ENCODE measurements at places on chromosomes 11 and 22.
A peak's percentile ranks its signal among the peaks of the same experiment; 100 is the strongest.

DNA sequence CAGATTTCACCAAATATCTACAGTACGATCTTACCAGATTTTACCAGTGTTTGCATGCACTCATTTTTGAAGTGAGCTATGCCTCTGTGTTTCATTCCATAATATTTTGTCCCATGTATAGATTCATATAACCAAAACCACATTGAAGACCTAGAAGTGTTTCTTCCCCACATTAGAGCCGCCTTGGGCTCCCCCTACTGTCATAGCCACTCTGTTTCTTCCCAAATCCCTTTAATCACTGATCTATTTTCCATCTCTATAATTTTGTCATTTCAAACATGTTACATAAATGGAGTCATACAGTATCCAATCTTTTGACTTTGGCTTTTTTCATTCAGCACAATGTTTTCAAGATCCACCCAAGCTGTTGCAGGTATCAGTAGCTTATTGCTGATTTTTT lies 12.7 kb downstream of the MRGPRX3 start:
- DNase-seq: no peak

DNA sequence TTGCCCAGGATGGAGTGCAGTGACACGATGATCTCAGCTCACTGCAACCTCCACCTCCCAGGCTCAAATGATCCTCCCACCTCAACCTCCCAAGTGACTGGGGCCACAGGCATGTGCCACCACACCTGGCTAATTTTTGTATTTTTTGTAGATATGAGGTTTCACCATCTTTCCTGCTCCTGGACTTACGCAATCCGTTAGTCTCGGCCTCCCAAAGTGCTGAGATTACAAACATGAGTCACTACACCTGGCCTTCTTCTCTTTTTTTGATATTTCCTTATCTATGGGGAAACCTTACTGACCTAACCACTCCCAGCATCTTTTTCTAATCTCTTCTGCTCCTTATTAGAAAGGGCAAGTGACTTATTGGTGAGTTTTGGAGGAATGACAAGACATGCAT lies 121.7 kb upstream of the CHORDC1 start:
- no peak for DNase-seq

- peak; percentile 65 for DNase-seq
Observed at GRCh38 chr22:42419243-42419881, 12.8 kb downstream of the NFAM1 start.

- DNase-seq: no peak
Observed at GRCh38 chr22:23103199-23103954, 33.1 kb downstream of the GNAZ start.

DNA sequence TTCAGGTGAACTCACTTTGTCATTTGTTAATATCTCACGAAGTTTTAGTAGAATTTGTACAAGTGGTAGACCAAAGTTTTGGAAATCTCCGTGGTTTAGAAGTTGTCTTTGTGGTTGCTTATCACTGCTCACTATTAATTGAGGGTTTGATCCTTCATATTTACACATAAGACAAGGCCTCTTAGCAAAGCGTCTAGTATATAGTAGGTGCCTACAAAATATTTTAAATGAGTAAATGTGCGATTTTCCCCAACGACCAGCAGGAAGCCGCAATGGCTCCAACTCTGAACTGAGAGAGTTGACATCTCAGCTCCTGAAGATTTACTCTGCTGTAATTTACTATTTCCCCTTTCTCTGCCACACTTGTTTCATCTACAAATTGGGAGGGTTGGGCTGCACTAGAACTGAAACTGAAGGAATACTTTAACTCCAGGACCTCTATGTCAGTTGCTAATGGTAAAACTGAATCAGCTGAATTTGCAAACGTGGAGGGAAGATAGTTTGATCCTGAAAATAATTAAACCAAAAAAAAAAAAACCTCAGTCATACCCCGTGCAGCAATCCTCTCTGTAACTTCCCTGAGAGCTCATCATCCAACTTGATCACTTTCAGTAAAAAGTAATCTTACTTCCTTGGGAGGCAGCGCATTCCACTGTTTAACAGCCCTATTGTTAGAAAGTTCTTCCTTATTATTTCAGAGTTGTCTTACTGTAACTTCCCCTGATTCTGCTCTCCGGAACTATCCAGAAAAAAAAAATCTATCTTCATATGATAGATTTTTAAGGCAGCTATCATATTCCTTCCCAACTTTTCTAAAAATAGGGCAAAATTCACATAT lies 1.3 kb upstream of the SBF2 start:
- peak; percentile 59 for DNase-seq

DNA sequence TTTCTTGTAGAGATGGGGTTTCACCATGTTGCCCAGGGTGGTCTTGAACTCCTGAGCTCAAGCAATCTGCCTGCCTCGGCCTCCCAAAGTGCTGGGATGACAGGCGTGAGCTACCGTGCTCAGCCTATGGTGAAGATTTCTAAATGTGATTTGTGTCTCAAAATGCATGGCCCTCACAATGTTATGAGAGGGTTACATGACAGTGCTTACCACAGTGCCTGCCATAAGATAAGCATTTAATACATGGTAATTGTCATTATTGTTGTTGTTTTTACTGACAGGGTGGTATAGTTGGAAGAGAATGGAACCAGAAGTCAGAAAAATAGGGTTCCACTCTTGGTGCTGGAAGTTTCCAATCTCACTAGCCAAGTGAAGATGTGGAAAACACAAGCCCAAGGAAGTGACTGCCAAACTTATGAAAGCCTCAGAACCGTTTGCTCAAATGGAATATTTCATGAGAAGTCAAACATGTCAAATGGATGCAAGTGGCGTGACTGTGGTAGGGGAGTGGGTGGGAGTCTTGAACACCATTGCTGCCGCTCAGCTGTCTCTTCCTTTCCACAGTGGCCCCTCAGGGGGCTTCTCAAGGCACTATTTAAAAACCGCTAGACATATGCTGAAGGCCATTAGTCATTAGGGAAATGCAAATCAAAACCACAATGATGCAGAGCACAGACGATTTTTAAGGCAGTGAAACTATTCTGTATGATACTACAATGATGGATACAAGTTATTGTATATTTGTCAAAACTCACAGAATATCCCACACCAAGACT lies 29.1 kb upstream of the LMO2 start:
- peak; percentile 70 for DNase-seq

GRCh38 chr11:68036717-68037239 lies 2.0 kb upstream of the TCIRG1 start:
- peak; percentile 98 for DNase-seq

- DNase-seq: no peak
Observed at GRCh38 chr11:35982061-35982460, 38.2 kb downstream of the LDLRAD3 start.

DNA sequence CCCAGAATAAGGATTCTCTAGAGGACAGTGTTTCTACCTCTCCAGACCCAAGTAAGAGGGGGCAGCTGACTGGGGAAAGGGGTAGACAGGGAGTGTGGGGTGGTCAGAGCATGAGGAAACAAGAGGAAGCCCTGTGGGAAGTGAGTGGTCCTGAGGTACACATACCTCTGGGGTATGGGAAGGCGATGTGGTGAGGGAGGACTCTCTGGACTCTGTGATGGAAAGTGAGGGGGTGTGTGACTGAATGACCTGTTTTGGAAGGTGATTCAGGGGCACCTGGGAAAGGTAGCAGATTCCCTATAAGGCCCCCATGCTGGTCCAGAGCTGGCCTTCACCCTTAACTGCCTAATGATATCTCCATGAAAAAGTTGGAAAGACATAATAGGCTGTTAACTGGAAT lies 80.1 kb downstream of the DEPDC5 start:
- no peak for DNase-seq

DNA sequence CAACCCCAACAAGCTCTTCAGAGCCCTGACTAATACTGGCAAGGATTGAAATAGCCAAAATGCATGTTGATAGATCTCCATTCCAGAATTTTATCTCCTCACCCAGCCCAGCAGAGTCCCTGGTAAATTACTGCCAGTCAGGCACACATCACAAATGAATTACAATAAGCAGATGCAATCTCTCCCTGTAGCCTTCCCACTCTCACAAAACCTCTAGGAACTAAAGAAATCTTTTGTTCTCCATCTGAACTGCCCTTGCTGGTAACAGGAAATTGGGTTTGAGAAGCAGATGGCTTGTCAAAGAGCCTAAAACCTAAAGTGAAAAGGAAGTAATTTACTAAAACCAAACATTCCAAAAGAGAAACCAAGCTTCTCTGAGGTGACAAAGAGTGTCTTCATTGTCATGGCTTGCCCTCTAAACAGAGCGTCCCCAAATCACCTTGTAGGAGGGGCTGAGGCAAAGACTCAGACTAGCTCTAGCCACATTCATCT lies 59.5 kb downstream of the FAM168A start:
- peak; percentile 50 for DNase-seq

DNA sequence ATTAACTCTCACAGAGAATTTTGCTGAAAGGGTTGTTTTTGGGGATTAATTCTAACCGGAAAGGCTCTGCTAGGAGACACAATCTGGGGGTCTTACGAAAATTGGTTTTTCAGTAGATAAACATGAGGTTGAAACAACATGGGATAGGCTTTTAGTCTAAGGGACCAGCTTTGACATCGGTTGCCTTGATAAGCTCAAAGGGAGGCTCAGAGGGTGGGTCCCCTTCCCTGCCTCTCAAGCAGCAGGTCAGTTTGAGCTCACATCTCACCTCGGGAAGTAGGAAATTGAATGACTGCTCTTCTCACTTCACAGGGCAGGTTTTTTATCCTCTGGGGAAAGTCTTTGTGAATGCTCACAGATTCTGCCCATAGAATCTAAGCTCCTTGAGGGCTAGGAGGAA lies 70.2 kb upstream of the KIRREL3 start:
- DNase-seq: no peak

DNA sequence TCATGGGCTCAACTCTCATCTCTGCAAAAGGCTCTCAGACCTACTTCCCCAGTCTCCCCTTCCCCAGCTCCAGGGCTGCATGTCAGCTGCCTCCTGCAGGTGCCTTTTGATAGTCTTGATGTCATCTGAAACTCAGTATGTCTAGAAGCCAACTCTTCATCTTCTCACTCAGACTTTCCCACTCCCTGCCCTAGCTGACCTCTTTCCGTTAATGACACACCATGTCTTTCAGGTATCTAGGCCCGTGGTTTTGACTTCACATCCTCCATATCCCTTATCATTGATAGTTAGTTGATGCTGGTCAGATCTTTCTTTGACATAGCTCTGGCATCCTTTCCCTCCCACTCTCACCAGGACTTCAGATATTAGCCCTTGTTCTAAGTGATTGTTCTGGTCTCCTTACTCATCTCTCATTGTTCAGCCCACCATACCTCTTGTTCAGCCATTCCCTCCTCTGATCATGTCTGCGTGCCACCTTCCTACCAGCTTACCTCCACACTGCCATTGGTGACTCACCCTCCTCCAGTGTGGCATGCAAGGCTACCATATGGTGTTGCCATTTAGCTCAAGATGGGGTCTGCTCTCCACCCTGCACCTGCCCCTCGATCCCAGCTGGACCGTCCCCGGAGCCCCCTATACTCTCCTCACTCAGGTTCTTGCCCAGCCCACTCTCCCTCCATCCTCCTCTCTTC lies 18.4 kb downstream of the TTC12 start:
- DNase-seq: no peak

- no peak for DNase-seq
Observed at GRCh38 chr22:17578136-17578754, 14.9 kb downstream of the SLC25A18 start.

DNA sequence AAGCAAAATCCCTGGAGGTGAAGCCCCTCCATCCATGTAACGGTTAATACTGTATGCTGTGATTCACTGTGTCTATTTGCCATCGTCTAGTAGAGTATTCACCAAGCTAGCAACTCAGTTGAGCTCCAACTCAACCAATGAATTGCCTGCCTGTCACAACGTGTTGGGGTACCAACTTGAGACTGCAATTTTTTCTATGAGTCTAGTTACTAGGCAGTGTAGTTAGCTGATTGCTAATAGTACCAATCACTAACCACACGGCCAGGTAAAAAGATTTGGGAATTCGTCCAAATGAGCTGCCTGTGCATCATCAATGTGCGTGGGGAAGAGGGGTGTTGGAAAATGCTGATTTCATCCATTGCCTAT lies 1.0 kb upstream of the BTG4 start:
- no peak for DNase-seq

- no peak for DNase-seq
Observed at GRCh38 chr11:108167624-108168023, 46.3 kb downstream of the ACAT1 start.

- DNase-seq: no peak
Observed at GRCh38 chr11:37504060-37504611, 906.1 kb upstream of the RAG2 start.

DNA sequence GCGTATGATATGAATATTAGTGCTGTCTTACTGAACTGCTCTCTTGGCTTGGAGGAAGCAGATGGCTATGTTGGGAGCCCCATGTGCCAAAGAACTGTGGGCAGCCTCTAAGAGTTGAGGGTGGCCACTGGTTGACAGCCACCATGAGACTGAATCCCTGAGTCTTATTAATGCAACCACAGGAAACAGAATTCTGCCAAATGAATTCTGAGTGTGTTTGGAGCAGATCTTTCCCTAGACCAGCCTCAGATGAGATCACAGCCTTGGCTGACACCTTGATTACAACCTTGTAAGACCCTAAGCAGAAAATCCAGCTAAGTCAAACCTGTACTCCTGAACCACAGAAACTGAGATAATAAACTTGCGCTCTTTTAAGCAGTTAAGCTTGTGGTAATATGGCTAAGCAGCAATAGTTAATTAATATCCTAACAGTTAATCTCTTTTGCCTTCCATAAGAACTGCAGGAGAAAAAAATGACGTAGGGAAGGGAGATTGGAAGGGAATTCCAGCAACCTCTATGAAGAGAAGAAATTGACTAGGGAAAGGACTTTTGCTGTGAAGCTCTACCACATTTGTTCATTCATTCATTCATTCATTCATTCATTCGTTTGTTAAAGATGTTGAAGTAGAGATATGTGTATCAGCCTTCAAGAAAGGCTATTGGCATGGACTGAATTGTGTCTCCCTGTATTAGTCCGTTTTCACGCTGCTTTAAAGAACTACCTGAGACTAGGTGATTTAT lies 26.8 kb downstream of the ADM start:
- DNase-seq: no peak

DNA sequence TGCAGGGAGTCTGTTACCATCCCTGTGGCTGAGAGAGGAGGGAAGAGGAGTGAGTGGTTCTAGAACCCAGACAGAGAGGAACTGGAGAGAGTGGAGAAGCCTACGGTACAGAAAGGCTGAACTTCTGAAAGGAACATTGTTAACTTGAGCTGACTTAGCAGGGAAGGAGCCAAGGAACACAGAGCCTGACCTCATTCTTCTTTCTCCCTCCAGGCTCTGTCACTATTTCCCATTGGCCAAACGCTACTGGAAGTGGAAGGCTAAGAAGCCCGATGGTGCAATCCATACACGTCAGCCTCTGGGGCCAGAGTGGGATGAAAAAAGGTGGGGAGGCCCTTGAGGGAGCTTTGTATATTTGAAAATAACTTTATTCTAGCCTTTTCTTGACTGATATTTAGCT lies 16.5 kb upstream of the WT1 start:
- DNase-seq: no peak

GRCh38 chr11:47565340-47566148 lies at the start of gene PTPMT1:
Gene PTPMT1, plus strand, starts transcription at chr11:47565599. Its CDS starts 24 bp downstream, at chr11:47565623.
- DNase-seq: peak; percentile 82
